ENCODE measurements at places on chromosomes 6 and 20.

DNA sequence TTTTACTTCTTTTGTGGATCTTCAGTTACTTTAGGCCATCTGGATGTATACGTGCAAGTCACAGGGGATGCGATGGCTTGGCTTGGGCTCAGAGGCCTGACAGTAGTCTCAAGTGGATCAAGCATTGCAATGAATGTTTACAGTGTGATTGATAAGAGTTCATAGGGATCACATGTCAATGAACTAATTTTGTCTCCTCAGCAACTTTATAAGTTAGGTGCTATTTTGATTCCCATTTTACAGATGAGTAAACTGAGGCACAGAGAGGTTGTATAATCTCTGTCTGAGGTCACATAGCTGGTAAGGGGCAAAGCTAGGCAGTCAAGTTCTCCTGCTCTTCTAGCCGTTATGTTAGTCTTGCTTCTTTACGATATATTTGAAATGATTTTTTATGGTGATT lies 13.5 kb downstream of the MEI4 start:
- DNase-seq, result no peak

- no peak for DNase-seq
These were observed 39.7 kb upstream of the FYN start for GRCh38 chr6:111912904-111913303.

- DNase-seq, result peak; percentile 85
These were observed 128.5 kb upstream of the CDYL start for GRCh38 chr6:4647414-4648365.

GRCh38 chr6:133407320-133408100 lies 166.4 kb downstream of the EYA4 start:
- DNase-seq, result no peak

- DNase-seq, result no peak
These were observed 146.5 kb upstream of the ZNF217 start for GRCh38 chr20:53739799-53740785.

DNA sequence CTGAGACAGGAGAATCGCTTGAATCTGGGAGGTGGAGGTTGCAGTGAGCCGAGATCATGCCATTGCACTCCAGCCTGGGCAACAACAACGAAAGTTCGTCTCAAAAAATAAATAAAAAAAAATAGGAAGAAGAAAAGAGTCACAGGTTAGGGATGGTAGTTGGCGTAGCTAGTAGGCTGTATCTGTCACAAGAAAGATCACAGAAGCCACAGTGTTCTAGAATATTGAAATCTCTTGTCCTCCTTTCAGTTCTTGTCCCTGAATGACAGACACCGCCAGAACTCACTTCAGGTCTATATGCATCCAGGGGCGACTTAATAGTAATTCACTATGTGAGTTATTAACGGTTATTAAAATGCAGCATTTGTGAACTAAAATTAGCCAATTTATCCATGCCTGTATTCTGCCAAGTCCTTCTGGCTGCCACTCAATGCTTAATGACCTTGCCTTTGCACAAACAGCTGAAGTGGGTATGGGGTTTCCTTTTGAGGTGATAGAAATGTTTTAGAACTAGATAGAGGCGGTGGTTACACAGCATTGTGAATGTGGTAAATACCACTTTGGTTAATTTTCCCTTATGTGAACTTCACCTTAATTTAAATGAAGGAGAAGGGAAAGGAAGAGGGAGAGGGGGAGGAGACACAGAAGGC lies 41.3 kb upstream of the ZMYND8 start:
- DNase-seq, result no peak

DNA sequence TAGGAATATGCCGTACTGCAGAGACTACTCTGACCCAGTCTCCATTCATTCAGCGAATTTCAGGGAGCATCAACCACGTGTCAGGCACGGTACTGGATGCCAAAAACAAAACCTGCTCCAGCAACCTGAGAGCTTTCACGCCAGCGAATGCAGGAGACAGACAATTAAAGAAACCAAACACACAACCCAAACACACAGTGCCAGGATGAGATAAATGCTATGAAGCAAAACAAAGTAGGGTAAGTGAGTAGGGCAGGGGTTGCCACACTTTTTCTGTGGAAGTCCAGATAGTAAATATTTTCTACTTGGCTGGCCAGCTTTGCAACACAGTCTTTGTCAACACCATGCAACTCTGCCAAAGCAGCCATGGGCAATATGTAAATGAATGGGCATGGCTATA lies 10.0 kb downstream of the MOCS1 start:
- no peak for DNase-seq

- DNase-seq, result peak; percentile 75
These were observed 125.1 kb downstream of the MRPL14 start for GRCh38 chr6:44002067-44002592.

DNA sequence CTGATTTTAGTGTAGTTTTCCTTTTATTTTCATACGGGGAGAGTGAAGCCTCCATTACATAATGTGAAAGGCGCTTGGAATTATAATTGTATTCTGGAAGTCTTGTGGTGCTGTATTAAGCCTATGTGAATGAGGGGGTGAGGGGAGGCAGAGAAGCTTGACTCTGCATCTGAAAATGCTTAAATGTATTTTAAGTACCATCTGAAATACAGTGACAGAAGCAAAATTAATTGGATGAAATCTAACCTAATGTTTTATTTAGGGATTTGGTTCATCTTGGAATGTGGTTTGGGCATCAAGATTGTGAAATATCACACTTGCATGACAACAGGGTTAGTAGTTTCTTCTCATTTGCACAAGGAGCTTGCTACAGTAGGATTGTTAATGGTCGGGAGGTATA lies 41.2 kb downstream of the TMEM200A start:
- DNase-seq, result no peak

- DNase-seq, result no peak
These were observed 15.1 kb downstream of the TBC1D32 start for GRCh38 chr6:121319112-121319553.

- DNase-seq, result no peak
These were observed 84.2 kb upstream of the FOXC1 start for GRCh38 chr6:1525364-1526038.

GRCh38 chr20:5600982-5601381 lies 149.2 kb upstream of the SHLD1 start:
- DNase-seq, result no peak

- no peak for DNase-seq
These were observed 36.8 kb upstream of the PRND start for GRCh38 chr20:4684837-4685413.

DNA sequence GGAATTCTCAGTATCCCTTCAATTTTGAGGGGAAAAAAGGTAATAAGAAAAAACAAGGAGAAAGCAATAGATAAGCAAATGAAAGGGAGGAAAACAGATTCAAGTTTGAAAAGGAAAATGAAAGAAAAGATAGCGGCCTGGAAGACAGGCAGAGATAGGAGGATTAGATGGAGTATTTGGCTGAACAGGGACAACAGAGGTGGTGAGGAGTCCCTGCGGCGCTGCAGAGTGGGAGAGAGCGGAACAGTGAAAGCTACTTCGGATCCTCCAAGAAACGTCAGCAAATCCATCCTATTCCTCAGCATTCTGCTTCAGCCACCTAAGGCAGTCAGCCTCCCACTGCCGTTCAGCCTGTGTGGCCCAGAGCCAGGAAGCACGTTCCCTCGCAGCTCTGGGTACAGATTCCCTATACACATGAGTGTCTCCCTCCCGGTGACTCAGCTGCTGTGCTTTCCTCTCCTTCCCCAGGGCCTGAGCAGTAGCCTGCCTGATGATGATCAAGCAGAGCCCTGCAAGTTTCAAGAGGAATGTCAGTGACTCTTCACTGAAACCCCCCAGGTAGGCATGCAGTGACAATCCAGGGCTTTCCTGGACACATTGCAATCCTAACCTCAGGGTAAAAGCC lies 43.4 kb upstream of the CDYL start:
- no peak for DNase-seq

Data from upper lobe of right lung (tissue), 1 donor.